Activated CD4-positive, alpha-beta T cell treated with anti-CD3 and anti-CD28 coated beads, Interleukin-2, amount 10 ng/mL, durations not matched to agents 7 days and 5 days (primary cell): ENCODE measurements at places on chromosomes 3 and 15.

DNA sequence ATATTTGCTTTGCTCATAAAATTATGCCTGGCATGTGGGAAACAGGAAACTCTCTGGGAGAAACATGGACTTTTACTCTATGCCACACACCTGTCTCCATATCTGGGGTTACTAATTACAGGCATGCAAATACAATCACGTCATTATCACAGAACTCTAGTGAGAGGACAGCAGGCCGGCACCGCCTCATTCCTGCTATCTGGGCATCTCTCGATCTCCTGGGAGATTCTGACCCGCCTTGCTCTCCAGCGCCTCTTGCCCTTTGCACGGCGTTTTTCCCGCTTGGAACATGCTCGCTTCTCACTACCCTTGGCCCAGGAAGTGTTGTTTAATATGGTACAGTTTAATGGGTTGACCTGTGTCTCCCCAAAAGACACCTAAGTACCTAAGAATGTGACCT lies 45.4 kb upstream of the PARL start:
- no peak for DNase-seq

- DNase-seq, result no peak
Measured at GRCh38 chr15:65723876-65724275, 68.2 kb downstream of the DENND4A start.

DNA sequence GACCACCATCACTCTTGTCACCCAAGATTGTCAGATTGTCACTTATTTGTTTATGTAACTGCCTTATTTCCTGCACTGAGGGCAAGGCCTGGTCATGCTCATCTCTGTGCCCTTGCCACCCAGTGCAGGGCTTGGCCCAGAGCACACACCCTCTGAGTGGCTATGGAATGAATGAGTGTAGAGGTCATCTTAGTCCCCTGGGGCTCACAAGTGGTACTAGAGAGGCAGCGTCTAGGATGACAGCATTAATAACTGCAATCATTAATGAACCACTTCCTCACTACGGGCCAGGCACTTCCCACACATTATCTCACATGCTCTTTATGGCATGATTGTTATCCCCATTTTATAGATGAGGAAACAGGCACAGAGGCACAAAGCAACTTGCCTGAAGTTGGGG lies 117.0 kb downstream of the SMAD6 start:
- no peak for DNase-seq

GRCh38 chr3:66933233-66933632 lies 64.9 kb upstream of the KBTBD8 start:
- no peak for DNase-seq
